ENCODE measurements at places on chromosomes 4 and X.

DNA sequence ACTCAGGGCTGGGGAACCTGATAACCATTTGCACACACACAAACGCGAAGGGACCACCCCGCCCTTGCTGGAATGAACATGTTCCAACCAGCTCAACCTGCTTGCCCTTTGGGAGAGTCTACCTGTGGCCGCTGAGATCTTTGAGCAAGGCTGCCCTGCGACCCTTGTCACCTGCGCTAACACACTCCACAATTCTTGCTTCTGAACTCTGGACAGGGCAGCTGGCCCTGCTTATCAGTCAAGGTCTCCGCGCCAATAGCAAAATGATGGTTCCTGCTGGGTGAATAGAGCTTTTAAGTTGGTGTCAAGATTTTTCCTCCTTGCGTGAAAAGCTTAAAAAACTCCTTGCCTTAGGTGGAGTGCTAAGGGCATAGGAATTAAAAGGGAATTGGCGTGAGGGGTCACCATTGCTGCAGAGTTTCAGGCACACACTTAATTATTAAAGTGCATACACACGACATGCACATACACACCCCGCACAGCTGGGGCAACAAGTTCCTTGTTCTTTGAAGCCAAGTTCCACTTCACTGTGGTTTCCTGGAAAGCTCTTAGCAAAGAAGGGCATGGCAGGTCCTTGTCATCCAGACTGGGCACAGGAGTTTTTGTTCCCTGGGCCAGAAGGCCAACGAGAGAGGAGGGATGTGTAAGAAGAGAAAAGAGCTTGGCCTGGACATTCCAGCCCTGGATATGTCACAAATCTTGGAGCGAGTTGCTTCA, 207.7 kb downstream of the STIM2 start:
- no peak for DNase-seq

DNA sequence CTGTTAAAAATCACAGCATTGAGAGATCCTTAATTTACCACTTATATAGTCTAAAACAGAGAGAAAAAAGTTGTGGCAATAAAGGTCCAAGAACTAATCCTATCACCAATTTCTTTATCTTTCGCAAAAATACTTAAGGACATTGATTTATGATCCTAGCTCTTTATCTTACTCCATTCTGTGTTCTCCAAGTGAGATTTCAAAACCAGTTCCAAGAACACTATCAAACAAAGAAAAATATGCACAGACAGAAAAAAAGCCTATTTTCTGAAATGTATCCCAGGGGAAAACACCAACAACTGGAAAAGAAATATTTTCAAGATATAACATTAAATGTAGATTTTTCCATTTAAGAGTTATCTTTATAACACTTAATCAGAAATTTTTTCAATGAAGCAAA, 172.8 kb downstream of the APBB2 start:
- no peak for DNase-seq

- DNase-seq, result no peak
These were observed 205.2 kb upstream of the CASK start for GRCh38 chrX:42128587-42128986.

DNA sequence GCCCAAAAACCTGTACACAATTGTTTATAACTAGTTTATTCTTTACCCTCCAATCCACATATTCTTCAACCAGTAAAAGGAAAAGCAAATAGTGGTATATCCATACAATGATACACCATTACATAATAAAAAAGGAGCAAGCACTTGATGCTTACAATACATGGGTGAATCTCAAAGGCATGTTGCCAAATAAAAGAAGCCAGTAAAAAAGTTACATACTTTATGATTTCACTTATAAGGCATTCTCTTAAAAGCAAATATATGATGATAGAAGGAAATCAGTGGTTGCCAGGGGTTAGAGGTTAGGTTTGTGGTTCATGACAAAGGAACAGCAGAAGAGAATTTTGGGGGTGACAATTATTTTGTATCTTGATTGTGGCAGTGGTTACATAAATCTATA, 896.1 kb upstream of the LCORL start:
- DNase-seq, result peak; percentile 52
